ENCODE measurements at places on chromosomes 11 and 22. TPM values are rescaled to one million over a fixed set of nuclear protein-coding genes. Genes with fewer than 3 reads are reported as not detected.

Gene NPAS4
- polyA plus RNA-seq: 0.19 TPM

Gene KCNK7
- not detected for polyA plus RNA-seq

Gene MRGPRF
- 4.2 TPM for polyA plus RNA-seq

Gene INS
- polyA plus RNA-seq: 51.7 TPM

Gene FXYD6
- polyA plus RNA-seq: 12.3 TPM

Gene MS4A8
- polyA plus RNA-seq: 9.6 TPM

Gene MLC1
- polyA plus RNA-seq: not detected
